Urothelium cell line (cell line): ENCODE measurements at places on chromosomes 5 and 9.

GRCh38 chr5:122295138-122295537 is 16.9 kb upstream of the SNCAIP start:
- no peak for DNase-seq

DNA sequence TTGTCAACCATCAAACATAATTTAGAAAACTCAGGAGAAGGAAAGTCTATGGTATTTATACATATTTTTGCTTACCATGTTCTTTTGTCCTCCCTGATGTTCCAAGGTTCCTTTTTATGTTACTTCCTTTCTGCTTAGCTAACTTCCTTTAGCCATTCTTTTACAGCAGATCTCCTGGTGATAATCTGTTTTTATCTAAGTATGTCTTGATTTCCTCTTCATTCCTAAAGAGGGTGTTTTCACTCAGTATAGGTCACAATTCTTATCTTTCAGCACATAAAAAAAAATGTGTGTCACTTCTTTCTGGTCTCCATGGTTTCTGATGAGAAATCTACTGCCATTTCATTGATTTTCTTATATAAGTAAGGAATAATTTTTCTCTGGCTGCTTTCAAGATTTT is 384.4 kb upstream of the PDE4D start:
- no peak for DNase-seq

- DNase-seq: no peak
Observed at GRCh38 chr5:155268770-155269425, 255.3 kb downstream of the KIF4B start.

DNA sequence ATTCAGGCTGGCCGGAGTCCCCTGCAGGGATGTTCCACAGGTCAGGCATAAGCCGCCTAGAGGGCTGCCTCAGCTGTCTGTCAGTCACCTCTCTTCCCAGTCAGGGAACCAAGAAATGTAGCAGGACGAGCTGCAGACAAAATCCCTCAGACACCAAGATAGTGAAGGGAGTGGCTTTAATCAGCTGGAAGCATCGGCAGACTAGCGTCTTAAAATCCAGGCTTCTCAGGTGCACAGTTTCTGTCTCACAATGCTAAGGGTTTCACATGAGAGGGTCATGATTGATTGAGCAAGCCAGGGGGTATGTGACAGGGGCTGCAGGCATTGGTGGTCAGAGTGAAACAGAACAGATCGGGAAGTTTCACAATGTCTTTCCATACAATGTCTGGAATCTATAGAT is 247.2 kb downstream of the CDH10 start:
- no peak for DNase-seq

DNA sequence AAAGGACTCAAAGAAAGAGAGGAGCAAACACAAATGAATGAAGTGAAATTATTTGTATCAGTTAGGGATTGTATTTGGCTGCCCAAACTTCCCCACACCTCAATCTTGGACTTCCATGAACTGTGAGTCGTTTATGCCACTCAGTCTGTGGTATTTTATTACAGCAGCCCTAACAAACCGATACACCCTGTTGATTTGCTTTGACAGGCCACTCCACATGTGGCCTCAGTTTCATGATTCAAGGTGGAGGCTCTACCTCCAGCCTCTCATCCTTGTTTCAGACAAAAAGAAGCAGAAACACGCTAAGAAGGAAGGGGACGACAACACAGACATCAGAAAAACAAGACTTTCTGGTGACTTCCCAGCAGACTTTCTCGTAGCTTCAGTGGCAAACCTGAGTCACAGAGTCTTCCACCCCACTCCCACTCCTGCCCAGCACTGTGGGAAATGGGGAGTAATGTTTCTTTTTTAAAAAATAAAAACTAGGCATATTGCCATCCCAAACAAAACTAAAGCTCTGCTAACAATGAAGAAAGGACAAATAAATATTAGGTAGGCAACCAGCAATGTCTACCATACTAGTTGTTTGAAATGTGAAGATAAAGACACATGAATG is 52.2 kb upstream of the ABCA1 start:
- no peak for DNase-seq

- DNase-seq: peak; percentile 17
Observed at GRCh38 chr5:24363789-24364481, 280.8 kb downstream of the CDH10 start.

DNA sequence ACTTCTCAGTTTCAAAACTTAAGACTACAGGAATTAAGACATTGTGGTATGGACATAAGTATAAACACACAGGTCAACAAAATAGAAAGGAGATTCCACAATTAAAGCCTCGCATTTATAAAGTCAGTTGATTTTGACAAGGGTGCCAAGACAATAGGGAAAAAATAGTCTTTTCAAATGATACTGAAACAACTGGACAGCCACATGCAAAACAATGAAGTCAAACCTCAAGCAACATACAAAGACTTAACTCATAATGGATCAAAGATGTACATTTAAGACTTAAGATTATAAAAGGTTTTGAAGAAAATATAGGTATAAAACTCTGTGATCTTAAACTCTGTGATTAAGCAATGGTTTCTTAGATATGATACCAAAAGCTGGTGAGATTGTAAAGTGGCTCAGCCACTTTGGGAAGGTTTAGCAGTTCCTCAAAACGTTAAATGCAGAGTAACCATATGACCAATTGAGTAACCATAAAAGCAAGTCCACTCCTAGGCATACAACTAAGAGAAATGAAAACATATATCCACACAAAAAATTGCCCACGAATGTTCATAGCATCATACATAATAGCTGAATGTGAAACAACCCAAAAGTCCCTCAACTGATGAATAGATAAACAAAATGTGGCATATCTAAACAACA is 22.0 kb downstream of the HINT1 start:
- no peak for DNase-seq

- DNase-seq: no peak
Observed at GRCh38 chr5:135487839-135488514, 35.8 kb upstream of the TIFAB start.

GRCh38 chr5:114243972-114244317 is 117.9 kb upstream of the KCNN2 start:
- DNase-seq: no peak

GRCh38 chr5:15943487-15943886 is 236.1 kb downstream of the MARCHF11 start:
- DNase-seq: no peak

GRCh38 chr9:131111854-131112311 is 13.5 kb upstream of the NUP214 start:
- no peak for DNase-seq

DNA sequence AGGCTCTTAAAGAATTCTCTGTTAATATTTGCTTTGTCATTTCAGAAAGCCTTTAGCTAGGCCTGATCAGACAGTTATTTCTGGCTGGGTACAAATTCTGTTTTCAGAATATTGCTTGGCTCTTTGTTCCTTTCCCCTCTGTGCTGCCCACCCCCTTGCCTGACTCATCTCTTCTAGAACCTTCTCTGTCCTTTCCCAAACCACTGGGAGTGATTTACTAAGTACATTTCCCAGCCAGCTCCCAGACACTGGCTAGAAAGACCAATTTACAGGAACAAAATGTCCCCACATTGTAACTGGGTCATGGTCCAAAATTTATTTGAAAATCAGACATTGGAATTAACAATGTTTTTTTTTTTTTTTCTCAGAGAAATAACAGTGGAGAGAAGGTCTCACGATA is 133.1 kb upstream of the MAP1B start:
- DNase-seq: no peak

DNA sequence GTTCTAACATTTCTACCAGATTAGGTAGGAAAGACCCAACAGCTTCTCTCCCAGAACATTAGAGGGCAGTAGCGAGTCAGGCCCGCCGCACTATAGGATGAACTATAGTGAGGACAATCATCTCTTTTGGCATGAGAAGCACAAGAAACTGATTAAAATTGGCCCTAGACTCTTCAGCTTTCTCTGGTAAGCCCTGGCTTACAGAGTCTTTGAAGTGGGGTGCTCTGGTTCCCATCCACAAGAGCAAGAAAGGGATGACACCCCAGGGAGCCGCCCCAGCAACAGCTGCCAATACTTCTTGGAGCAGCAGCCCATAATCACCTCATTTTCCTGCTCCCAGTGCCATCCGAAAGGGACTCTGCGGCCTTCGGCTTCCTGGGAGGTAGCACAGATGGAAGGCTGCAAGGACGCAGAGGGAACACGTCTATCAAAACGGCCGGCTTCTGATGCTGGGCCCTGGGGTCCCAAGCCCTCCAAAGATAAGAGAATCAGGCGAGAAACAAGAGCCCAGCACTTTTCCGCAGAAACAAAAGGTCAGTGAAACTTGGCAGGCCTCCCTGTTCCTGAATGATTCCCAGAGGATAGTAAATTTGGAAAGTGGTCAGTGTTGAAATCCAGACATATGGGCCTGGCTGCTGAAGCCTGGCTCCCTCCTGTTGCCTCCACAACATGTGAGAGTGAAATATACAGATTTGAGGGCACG is 69.3 kb downstream of the HSD17B3 start:
- peak; percentile 62 for DNase-seq

GRCh38 chr5:67774267-67774552 is 441.3 kb upstream of the PIK3R1 start:
- no peak for DNase-seq

DNA sequence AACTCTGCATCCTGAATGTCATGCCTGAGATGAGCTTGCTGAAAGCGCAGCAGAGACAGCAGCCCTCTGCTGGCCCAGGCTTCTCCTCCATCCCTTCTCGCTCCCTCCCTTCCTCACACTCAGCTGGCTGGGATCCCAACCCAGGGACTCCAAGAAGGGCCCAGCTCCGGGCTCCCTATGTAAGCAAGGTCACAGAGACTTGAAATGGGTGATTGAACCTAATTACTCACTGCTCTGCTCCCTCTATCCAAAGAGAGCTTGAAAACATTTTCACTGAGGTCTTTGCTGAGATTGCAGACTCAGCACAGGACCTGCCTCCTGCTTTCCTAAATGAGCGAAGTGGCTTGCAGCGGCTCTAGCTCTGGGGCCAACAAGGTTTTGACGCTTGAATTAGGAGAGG is 42.8 kb downstream of the RAPGEF1 start:
- DNase-seq: no peak

DNA sequence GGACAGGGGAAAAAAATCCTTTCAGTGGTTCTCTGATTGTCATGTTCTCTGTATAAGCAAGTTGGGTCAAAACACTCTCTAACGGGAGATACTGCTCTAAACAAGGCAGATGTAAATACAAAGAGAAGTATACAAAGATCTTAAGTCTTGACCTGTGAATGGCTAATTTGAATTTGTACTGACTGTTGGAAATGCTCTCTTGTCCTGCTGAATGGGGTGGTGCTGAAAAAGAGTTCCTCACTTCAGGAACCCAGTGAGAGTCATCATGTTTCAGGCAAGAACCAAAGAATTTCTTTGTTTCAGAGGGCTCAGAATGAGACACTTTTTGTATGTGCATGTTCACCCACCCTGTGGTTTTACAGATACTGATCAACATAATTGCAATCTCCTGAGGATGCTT is 461.0 kb downstream of the NR2F1-AS1 start:
- DNase-seq: no peak

GRCh38 chr9:34654323-34655051 is 2.5 kb downstream of the IL11RA start:
- no peak for DNase-seq

GRCh38 chr5:113663879-113664541 is 150.5 kb downstream of the YTHDC2 start:
- DNase-seq: no peak

DNA sequence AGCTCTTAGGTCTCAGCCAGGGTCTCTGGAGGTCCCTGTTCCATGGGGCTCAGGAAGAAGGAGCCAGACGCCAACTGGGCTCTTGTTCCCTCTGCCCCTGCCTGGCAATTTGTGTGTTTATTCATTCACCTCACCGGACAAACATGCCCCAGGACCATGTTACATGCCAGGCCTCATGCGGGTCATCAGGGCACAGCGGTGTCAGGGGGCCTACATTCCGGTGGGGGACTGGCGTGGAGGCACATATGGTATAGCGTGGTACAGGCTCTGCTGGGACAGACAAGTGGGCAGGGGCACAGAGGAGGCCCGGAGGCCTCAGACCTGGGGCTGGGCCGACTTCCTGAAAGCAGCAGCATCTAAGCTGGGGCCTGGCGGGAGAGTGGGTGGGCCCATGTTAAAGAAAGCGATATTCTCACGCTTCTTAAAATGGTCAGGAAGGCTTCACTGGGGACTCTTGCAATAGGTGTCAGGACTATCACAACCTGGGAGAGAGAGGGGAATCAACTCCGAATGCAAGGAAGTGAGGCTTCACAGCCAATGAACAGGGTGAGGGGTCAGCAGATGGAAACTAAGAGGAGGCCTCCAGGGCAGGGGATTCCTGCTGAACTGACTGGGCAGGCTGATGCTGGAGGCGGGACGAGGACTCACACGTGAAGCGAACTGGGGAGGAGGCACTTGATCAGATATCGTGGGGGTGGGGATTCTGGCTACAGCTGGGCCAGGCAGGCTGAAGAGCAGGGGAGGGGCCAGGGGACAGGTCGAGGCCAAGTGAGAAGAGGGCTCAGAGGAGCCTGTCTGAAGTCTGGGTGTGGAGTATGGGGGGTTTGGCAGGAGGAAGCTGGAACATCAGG is 41.9 kb downstream of the NCS1 start:
- DNase-seq: no peak

GRCh38 chr5:14242871-14243383 is 99.8 kb downstream of the TRIO start:
- DNase-seq: no peak

- peak; percentile 48 for DNase-seq
Observed at GRCh38 chr5:133347039-133347438, 265.3 kb downstream of the FSTL4 start.

- DNase-seq: no peak
Observed at GRCh38 chr9:13719446-13719845, 440.0 kb upstream of the MPDZ start.

DNA sequence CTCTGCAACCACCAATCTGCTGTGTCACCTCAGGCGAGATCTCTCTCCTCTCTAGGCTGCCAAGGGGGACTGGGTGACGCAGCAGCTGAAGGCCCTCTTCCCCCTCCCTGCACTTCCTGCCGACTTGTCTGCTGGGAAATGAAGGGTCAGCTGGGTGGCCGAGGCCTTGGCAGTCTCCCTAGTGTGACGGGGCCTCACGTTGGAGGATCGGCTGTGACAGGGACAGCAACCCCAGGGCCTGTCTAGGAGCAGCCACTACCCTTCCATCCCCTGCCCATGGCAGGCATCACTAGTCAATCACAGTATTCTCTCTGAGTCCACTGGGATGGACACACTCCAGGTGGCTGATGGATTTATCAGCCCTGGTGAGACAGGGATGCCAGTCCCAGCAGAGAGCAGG is 107.3 kb upstream of the SARDH start:
- no peak for DNase-seq
